ENCODE measurements at places on chromosomes 3 and 15.

DNA sequence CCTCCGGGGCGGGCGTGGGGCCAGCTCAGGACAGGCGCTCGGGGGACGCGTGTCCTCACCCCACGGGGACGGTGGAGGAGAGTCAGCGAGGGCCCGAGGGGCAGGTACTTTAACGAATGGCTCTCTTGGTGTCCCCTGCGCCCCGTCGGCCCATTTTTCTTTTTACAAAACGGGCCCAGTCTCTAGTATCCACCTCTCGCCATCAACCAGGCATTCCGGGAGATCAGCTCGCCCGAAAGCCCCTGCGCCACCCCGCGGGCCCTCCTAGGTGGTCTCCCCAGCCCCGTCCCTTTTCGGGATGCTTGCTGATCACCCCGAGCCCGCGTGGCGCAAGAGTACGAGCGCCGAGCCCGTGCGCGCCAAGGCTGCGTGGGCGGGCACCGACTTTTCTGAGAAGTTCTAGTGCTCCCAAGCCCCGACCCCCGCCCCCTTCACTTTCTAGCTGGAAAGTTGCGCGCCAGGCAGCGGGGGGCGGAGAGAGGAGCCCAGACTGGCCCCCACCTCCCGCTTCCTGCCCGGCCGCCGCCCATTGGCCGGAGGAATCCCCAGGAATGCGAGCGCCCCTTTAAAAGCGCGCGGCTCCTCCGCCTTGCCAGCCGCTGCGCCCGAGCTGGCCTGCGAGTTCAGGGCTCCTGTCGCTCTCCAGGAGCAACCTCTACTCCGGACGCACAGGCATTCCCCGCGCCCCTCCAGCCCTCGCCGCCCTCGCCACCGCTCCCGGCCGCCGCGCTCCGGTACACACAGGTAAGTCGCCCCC lies at the start of gene THBS1:
Gene THBS1 (plus strand): TSS at position 595 of the 757 bp plus-strand sequence. CDS start 779 bp downstream, outside the sequence.
- no peak for DNase-seq

DNA sequence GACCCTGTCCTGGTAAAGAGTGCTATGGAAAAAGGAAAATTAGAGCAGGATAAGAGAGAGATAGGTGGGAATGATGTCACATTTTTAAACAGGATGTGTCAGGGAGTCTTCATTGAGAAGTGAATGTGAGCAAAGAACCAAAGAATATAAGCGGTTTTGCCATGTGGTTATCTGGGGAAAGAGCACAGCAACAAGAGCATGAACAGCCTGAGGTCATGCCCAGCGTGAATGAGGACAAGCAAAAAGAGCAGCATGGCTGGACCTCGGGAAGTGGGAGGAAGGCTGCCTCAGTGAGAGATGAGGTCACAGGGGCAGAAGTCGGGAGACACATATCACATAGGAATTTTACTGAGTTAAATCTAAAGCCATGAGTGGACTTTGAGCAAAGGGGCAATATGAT lies 82.8 kb upstream of the HES1 start:
- no peak for DNase-seq

DNA sequence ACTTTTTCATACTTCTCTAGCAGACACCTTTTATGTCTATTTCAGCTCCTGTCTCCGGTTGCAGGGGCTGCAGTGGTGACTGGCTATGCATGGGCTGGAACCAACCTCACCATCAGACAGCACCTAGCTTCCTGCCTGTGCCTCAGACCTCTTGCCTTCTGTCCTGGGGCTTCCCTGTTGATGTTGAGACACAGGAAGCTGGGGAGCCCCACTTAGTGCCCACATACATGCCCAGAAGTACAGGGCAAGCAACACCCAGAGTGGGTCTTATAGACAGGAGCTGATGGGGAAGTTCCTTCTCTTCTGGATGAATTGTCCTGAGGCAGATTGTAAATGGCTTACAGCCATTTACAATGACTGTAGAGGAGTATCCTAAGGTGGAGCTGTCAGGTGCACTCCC lies 65.3 kb upstream of the SIAH2 start:
- no peak for DNase-seq

DNA sequence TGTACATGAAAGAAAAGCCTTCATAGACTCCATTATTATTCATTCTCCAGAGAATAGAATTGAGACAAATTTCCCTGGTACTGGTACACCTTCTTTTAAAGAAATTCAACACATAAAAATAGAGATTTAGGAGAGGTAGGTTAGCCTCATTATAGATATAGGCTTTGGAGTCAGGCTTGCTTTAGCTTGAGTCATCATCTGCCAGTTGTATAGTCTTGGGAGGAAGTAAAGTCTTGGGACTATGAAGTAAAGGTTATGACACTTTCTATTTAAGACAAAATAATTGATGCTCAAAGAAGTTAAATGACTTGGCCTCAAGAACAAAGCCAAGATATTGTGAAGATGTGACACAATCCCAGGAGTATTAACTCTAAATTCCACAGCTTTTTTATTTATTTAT lies 4.3 kb downstream of the HRG start:
- DNase-seq: no peak

- no peak for DNase-seq
Observed at GRCh38 chr3:158908187-158908734, 106.4 kb downstream of the MFSD1 start.

- DNase-seq: no peak
Observed at GRCh38 chr3:27963519-27963918, 241.4 kb upstream of the EOMES start.

GRCh38 chr15:63990454-63990853 lies 55.8 kb downstream of the DAPK2 start:
- no peak for DNase-seq

DNA sequence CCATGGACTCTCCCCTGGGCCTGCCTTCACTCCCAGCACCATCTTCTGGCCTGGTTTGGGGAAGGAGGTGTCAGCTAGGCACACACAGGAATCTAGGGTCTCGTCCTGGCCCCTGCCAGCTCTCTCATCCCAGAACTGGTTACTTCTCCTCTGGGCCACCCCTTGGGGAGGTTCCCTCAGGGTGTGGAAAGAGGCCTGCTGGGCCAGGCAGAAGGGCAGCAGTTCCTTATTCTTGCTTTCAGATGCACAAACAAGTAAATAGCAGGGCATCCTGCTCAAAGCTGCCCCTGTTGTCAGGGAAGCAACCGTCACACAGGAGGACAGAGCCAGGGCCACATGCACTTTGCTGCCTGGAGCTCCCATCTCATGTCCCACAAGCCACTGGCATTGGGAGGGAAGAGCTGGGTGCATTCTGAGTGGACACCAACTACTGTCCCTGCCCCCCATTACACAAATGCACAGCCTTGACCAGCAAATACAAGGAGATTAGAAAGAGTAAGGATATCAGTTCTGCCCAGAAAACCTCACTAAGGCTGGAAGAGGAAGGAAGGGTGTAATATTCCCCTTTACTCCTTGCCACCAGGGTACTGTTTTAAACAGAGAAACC lies 108.8 kb upstream of the HACD2 start:
- DNase-seq: no peak

GRCh38 chr15:72482275-72482674 lies 8.1 kb downstream of the ARIH1 start:
- DNase-seq: no peak

DNA sequence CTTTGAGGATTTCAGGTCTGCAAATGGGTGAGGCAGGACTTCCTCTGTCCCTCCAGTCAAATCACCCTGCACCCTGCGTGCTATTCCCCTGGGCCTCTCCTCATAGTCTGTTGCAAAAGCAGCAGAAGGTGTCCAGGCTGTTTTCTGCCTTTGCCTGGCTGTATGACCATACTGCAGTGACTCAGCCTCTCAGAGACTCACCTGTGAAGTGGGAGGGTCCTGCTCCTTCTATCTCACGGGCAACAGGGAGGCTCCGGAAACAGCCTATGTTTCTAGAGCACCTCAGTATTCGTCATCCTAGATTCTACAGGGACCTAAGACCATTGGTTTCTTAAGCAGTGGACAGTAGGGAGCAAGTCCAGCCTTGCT lies 216.4 kb downstream of the TLE3 start:
- DNase-seq: no peak

Measured in NCI-H748 treated with DMSO at 0.1 percent for 48 hours (cell line).